ENCODE measurements at places on chromosomes 4 and X. TPM values are rescaled to one million over a fixed set of nuclear protein-coding genes. Genes with fewer than 3 reads are reported as not detected.

BRS3 gene
- total RNA-seq, result not detected

SGMS2 gene
- total RNA-seq, result 20.0 TPM

CORIN gene
- total RNA-seq, result not detected

LRIT3 gene
- not detected for total RNA-seq

SPIN4 gene
- 6.0 TPM for total RNA-seq

EMD gene
- total RNA-seq, result 160 TPM

LAS1L gene
- 74.0 TPM for total RNA-seq

CD99 gene
- total RNA-seq, result 267 TPM
